ENCODE measurements at places on chromosomes 6 and 20.

GRCh38 chr6:34065466-34066217 lies 80.2 kb downstream of the GRM4 start:
- no peak for DNase-seq

DNA sequence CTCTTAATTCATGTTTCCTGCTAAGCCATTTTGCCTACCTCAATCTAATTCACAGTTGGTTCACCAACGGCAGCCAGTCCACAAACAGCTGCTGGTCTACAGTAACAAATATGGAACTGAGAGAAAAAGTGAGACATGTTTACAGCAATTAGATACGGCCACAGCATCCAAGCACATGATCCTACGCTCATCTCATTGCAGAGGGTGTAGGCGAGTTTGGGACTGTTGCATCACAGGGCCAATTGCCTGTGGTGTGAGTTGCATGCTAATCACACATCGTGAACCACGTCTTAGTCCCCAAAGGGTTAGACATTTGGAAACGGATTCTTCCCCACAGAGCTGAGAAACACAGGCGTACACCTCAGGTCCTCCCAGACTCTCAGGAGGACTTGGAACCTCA lies 166.9 kb downstream of the EYA2 start:
- no peak for DNase-seq

DNA sequence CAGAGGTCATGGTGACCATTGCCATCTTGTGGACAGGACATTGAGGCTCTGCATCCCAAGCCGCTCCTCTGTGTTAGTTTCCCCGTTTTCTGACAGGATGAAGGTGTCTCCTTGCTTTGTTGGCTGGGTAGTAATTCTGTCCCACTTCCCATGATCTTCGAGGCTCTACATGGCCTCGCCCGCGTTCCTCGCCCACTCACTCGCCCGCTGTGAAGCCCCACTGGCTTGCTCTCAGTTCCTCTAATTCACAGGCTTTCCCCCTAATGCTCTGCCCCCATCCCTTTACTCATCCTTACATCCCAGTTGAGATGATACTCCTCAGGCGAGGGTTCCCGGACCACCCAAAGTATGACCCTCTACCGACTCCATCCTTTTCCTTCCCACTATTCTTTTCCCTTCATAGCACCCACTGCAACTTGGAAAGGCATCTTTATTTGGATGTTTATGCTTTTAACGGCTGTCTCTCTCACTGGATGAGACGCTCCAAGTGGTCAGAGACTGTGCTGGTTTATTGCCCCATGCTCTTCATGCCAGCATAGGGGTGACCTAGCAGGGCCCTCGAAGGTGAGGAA lies 511 bp upstream of the SLC35B2 start:
- DNase-seq = no peak

GRCh38 chr20:12762725-12763124 lies 246.0 kb upstream of the SPTLC3 start:
- DNase-seq = peak; percentile 71

- peak; percentile 77 for DNase-seq
These were observed 1.0 kb downstream of the TSHZ2 start for GRCh38 chr20:52972965-52973819.

DNA sequence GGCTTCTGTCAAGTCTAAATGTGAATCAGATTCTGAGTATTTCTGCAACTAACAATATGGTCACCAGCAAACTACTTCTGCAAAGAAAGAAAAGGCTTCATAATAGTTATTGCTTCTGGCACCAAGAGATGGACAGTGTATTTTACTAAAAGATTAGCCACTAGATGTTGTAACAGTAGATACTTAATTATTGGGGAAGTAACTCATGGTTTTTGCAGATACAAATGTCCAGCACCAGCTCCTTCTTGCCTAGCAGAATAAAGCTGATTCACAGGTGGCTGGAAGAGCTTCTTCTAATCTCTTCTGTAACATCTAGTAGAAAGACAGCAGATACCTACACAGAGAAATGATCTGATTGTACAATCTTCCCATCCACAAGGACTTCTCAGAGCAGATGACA lies 21.2 kb downstream of the ATXN1 start:
- no peak for DNase-seq

DNA sequence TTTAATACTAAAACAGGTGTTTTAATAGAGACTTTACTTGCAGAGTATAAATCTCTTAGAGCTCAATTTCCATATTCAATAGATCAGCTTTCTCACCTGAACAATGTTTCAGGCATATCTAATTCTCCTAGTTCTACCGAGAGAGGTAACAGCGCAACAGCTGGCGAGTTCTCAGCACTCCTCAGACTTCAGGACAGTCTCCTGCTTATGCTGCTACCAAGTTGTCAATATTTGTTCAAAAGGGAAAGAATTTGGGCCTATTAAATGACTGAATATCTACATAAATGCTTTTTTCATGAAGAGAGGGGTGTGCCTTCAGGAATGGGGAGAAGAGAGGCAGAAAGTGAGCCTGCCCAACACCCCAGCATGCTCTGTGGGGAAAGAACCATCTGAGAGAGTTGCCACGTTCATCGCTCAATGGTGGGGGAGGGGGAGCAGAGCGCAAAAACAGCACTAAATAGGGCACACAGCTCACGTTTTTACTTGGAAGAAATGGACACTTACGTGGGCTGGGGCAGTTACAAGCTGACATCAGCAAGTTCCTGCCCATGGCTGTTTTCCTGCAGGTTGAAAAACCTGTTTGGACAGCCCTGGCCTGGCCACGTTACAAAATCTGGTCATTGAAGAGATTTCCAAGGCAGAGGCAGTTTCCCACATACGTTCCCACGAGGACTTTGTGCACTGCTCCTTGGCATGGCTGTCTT lies 38.0 kb downstream of the EZR start:
- no peak for DNase-seq

DNA sequence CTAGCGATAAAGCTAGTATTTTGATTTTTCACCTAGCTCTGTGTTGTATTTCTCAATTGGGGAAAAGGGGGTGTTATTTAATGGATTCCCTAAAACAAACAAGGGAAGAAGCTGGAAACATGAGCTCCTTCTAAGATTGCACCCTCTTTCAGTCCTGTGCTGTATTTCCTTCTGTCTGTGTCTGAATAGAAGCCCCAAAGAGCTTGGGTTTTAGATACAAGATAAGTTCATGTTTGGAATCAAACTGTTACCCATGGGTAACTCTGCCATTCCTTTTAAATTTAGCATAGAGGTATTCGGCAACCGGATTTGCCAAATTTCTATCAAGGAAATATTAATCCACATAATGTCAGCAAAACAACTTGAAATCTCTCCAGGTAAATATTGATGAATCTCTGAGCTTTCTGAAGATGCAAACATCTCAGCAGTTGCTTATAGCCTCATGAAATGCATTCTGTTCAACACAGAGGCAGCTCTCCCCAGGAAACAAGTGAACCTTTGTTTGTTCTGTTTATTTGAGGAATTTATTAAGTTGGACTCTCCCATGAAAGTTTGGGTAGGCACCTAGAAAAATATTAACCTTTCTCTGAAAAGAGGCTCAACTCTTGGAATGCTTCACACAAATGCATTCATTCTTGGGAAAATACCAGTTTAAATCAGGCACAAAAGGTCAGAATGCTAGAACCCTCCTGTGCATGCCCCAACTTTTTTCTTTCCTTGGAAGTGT lies 9.9 kb upstream of the SCGN start:
- DNase-seq = no peak

GRCh38 chr6:41676431-41676830 lies 38.2 kb downstream of the MDFI start:
- no peak for DNase-seq

- no peak for DNase-seq
These were observed 3.9 kb upstream of the TNFRSF6B start for GRCh38 chr20:63692436-63693082.

GRCh38 chr6:122709922-122710512 lies 69.5 kb upstream of the FABP7 start:
- DNase-seq = no peak

- no peak for DNase-seq
These were observed 69.7 kb upstream of the HINT3 start for GRCh38 chr6:125886914-125887313.

- no peak for DNase-seq
These were observed 3.4 kb upstream of the CTSZ start for GRCh38 chr20:59010321-59010994.

GRCh38 chr6:56458324-56458884 lies 184.3 kb downstream of the DST start:
- DNase-seq = no peak

- DNase-seq = no peak
These were observed 28.0 kb upstream of the RNF24 start for GRCh38 chr20:4043329-4043728.

- no peak for DNase-seq
These were observed 9.6 kb upstream of the IL17A start for GRCh38 chr6:52176550-52176949.

DNA sequence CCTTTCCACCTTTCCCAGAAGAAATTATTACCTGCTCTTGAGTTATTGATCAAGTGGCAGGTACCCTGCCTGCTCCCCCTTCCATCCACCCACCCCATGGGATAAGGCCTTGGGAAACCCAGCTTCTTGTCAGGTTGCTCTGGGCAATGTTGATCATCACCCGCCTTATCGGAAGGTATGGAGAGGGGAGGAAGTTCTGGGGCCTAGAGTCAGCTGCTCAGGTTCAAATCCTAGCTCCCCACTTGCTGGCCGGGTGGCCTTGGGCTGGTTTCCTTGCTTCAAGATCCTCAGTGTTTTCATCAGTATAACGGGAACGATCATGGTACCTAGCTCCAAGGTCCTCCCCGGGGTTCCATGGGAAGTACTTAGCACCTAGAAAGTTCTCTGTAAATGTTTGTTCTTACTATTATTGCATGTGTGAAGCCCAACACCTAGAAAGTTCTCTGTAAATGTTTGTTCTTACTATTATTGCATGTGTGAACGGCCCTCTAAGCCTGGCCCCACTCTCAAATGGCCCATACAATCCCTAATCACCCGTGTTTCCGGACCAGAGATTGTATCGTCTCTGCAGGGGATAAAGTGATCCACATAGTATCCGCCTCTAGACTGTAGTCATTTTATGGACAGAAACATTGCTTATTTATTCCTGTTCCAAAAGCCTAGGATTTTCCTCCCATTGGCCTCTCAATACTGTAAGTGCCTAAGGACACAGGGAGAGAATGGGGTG lies 1.1 kb upstream of the PREX1 start:
- no peak for DNase-seq

- DNase-seq = no peak
These were observed 1424.8 kb upstream of the EYS start for GRCh38 chr6:67131827-67132226.

DNA sequence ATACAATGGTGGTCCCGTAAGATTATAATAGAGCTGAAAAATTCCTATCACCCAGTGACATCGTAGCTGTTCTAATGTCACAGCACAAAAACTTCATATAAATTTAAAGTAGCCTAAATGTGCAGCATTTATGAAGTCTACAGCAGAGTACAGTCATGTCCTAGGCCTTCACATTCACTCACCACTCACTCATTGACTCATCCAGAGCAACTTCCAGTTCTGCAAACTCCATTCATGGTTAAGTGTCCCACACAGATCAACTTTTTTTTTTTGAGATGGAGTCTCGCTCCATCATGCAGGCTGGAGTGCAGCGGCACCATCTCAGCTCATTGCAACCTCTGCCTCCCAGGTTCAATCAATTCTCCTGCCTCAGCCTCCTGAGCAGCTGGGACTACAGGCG lies 20.9 kb upstream of the KCNG1 start:
- DNase-seq = no peak

DNA sequence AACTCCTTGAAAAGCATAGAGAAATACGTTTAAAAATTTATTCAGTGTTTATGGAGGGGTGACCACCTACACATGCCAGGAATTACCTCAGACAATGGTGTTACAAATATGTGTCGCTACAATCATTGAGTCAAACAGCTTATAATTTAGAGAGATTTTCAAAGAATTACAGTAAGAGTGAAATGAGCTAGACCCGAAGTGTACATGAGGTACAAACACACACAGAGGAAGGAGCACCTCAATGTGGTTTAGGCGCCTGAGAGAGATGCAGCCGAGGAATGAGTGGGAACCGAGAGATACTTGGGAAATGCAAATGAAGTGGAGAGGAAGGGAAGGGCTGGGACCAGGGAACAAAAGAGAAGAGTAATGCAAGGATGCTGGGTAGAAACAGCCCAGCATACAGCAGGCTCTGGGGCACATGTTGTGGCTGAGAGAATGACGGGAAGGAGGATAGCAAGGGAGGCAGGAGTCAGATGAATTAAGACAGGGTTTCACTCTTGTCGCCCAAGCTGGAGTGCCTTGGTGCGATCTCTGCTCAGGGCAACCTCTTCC lies 15.5 kb downstream of the EEF1E1 start:
- DNase-seq = no peak

DNA sequence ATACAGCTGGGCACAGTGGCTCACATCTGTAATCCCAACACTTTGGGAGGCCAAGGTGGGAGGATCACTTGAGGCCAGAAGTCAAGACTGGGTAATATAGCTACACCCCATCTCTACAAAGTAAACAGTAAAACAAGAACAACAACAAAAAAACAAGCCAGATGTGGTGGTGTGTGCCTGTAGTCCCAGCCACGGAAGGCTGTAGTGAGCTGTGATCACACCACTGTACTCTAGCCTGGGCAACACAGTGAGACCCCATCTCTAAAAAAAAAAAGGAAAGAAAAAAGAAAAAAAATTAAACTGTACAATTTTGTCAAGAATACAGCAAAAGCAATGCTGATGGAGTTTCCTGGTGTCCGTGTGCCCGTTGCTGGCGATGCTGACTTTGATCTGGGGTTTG lies 47.2 kb upstream of the SLCO4A1 start:
- no peak for DNase-seq

- no peak for DNase-seq
These were observed 635 bp downstream of the SLC35B3 start for GRCh38 chr6:8434727-8435092.

DNA sequence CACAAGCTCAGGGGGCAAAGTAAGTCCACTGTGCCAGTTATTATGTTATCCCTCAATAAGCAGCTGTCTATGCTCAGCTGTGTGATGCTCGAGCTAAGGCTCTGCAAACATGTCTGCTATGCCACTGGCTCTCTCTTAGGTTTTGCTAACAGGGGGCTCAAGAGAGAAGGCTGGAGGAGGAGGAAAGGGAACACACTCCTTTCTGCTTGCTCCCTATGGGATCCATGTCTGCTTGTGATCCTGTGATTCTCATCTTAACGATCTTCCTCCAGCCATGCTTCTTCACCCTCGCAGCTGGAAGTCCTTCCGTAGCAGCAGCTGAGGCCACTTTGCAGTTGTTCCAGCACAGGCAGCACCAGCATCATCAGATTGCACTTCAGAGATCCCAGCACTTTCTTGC lies 37.0 kb upstream of the IGF2R start:
- DNase-seq = peak; percentile 42

GRCh38 chr20:45044601-45045000 lies 56.3 kb downstream of the KCNS1 start:
- DNase-seq = no peak

- peak; percentile 62 for DNase-seq
These were observed 6.1 kb downstream of the MDFI start for GRCh38 chr6:41644297-41644879.

GRCh38 chr6:149380523-149380922 lies 19.5 kb upstream of the SUMO4 start:
- no peak for DNase-seq
